Stimulated activated CD4-positive, alpha-beta T cell treated with anti-CD3 and anti-CD28 coated beads, Interleukin-1b, Interleukin-23, amount 100 ng/mL, for 4 hours (primary cell): ENCODE measurements at places on chromosomes 3 and 15.

DNA sequence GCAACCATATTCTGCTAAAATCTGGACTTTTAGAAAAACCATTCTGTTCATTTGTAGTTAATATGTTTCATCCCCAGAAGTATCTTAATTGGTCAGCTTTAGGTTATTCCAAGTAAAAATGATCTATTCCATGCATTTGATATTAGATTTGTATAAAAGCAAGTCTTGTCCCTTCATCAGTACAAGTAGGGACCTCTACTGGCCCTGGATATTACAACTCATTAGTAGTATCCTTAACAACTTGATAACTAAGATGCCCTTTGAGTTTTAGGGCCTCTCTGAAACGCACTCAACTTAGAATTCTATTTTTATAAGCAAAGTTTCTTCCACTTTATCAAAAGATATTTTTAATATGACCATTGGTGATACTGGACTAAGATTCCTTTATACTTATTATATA is 25.3 kb upstream of the SELENOT start:
- no peak for DNase-seq

GRCh38 chr3:134369231-134369741 is 5.0 kb downstream of the AMOTL2 start:
- no peak for DNase-seq

GRCh38 chr15:67031331-67031730 is 34.1 kb upstream of the SMAD3 start:
- DNase-seq = no peak

DNA sequence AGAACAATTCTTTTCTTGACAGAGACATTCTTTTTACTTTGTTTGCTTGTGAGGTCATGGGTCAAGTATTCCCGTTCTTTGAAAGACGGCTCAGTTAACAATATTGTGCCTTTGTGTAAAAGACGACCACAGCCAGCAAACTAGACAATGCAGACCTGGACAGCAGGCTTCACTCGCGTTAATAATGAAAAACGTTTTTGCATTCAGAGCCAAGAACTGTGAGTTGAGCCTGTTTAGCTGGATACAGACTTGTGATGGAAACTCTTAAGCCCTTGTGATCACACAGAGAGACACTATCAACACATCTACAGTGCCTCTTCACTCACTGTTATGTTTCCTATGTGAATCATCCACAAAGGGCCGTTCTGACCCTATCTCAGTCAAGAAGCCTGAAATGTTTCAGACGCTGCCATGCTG is 37.3 kb upstream of the CMTM7 start:
- DNase-seq = no peak

DNA sequence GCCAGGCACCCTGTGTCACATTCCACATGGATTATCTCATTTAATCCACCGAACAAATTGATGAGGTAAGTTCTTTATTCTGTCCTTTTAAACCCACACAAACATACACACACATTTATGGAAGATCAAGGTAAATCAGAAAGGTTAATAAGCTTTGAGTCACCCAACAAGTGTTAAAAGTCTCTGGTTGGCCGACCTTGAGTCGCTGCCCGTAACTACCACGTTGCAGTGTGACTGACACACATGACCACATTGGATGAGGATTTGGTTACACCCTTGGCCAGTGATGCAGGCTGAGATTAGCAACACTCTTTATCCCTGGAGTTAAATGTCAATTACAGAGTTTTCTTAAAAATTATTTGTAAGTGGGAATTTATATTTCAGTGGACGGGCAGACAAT is 19.2 kb downstream of the FOXP1 start:
- DNase-seq = no peak

GRCh38 chr15:66896611-66897010 is 168.8 kb upstream of the SMAD3 start:
- DNase-seq = no peak

DNA sequence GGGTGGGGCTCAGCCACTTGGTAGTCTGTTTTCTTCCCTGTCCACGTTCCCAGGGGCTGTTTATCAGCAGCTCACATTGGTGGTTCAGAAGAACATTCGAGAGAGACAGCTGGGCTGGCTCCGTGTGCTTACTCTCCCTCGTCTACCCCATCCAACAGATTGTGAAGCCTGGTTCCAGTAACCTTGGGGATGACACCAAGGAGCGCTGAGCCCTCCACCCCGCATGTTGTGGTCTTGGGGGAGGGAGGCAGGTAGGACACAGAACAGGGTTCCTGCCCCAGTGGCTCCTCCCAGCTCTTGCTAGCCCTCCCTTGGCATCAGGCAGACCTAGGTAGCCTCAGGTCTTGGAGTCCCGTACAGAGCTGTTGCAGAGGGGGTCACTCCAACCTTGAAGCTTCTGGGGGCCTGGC is 33.1 kb downstream of the KLF13 start:
- no peak for DNase-seq

DNA sequence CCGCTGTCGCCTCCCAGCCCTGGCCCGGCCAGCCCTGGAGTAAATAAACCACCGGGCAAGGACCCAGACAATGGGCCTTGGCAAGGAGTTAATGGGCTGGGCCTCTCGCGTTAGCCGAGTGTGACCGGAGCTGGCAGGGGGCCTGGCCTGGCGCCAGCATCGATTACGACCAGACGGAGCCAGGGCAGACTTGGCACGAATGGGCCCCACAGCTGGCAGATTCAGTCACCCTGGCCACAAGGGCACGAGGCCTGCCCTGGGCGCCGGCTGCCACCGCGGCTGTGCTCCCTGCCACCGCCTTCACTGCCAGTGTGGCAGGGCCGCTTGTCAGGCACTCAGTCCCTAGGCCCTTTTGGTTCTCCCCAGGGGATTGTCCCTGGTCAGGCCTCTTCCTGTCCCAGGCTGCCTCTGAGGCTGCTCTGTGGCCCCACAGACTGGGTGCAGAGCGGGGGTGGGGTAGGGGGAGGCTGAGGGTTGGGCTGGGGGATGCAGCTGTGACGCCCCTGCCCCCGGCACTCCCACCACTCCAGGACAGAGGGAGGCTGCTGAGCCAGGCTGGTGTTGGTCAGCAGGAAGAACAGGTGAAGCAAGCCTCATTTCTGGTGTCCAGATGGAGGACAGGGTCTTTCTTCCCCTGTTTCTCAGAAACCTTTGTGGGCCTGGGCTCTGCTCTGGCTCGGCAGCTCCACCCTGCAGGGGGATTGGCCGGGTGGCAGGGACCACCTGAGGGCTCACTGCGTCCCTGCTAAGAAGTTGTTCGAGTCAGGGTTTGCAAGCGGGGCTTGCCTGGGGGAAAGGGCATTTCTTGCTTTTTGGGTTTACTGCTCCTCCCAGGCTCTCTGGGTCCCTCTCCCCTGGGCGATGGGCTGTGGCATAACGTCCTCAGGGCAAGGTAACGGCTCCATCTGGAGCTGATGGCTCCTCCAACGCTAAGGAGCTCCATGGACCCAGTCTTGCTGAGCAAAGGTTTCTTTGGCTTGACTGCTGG is 30.5 kb upstream of the SRP14 start:
- no peak for DNase-seq
